ENCODE measurements at places on chromosomes 5 and 9.
A peak's percentile ranks its signal among the peaks of the same experiment; 100 is the strongest.

- DNase-seq: peak; percentile 82
Observed at GRCh38 chr9:127578952-127579853, 32.9 kb upstream of the STXBP1 start.

- DNase-seq: no peak
Observed at GRCh38 chr5:139232147-139232724, 34.1 kb upstream of the SIL1 start.

DNA sequence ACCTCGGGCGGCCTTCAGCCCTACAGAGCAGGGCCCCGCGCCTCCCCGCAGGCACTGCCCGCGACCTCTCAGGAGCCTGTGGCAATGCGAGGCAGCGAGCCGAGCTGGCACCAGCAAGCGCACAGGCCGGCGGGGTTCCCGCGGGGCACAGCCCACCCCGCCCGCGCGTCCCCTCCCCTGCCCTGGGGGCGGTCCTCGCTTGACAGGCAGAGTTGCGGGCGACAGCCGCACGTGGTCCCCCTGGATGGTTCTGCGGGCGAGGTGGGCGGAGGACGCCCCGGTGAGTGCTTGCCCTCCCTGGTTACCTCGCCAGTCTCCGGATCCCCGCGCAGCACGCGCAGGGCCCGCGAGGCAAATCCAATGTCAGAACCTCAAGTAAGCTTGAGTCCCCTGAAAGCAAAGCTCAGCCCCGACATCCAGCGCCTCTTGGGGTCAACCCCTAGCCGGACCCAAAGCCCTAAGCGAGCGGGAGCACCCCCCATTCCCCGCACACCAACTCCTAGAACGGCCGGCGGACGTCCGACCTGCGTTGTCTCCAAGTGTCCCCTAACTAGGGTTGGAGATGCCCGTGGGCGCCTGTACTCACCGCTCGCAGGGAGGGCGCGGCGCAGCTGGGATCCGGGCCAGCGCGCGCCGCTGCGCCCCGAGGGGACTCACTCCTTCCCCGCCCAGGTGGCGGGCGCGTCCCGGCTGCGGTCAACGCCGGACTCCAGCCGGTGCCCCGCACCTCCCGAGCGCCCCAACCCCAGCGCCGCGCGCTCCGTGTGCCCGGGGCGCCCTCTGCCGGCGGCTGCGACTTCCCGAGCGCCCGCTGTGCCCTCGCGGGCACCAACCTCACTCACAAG is at the start of gene DRD1:
DRD1 (minus strand) TSS at position 123 of the 845 bp plus-strand sequence. CDS start 1,083 bp downstream, outside the sequence.
- peak; percentile 25 for DNase-seq

DNA sequence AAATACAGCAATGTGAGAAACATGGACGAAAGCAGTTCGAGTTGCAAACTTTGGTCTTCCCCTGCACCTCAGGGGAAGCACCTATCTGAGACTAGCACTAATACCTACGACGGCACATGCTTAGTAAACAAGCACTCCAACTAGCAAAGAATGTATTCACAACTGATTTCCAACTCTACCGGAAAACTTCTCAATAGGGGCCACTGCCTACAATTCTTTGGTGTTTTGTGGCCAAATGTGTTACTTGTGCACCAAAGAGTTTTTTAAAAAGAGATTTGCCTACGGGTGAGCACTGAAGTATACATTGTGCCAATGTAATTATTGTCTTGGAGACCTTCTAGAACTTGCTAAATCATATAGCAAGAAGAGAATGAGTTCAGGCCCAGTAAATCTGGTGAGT is 12.2 kb downstream of the ENC1 start:
- no peak for DNase-seq

Measured in stimulated activated CD4-positive, alpha-beta T cell treated with anti-CD3 and anti-CD28 coated beads, Interleukin-1b, Interleukin-23, amount 100 ng/mL, for 48 hours (primary cell).